Left ventricle myocardium inferior (tissue), 1 donor: ENCODE measurements at places on chromosomes 2 and 18. TPM values are rescaled to one million over a fixed set of nuclear protein-coding genes. Genes with fewer than 3 reads are reported as not detected.

GCG gene
- total RNA-seq = not detected

- DNase-seq = no peak
Observed at GRCh38 chr2:219221957-219222518, 3.3 kb upstream of the ABCB6 start.

DNA sequence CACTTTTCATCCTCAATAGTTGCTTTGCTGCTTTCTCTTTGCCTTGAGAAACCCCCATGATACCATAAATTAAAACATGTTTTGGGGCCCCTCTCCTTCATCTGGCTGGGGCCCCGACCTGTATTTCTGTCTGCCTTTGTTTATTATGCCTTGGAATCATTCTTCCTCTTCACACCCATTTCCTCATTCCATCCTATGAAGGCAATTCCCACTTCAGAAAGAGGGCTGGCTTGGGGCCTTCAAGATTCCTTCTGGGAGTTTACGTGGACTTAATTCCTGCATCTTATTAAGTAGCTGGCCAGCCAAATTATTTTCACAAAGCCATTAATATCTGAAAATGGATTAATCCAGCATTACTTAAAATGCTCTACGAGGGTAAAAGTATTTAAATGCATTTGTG is 6.8 kb upstream of the LRRTM1 start:
- DNase-seq = no peak

DNA sequence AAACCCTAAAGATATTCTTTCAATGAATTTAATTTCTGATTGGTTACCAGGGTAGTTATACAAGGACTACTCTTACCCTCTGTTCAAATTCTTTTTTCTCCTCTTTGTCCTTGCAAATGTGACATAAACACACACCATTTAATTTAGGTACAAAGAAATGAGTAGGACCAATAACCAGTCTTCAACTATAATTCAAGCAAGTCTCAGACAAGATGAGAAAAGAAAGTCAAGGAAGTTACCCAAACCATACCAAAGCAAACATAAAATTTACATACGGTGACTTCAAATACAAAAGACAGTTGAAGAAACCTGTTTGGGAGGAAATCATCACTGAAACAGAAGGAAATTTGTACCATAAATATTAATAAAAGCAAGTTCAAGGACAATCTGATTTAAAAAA is 91.1 kb upstream of the EPB41L5 start:
- no peak for DNase-seq
